Activated CD8-positive, alpha-beta memory T cell treated with anti-CD3 and anti-CD28 coated beads, Interleukin-2, amount 10 ng/mL, durations not matched to agents 7 days and 5 days (primary cell): ENCODE measurements at places on chromosomes 7 and 10. TPM values are rescaled to one million over a fixed set of nuclear protein-coding genes. Genes with fewer than 3 reads are reported as not detected.
A peak's percentile ranks its signal among the peaks of the same experiment; 100 is the strongest.

DNA sequence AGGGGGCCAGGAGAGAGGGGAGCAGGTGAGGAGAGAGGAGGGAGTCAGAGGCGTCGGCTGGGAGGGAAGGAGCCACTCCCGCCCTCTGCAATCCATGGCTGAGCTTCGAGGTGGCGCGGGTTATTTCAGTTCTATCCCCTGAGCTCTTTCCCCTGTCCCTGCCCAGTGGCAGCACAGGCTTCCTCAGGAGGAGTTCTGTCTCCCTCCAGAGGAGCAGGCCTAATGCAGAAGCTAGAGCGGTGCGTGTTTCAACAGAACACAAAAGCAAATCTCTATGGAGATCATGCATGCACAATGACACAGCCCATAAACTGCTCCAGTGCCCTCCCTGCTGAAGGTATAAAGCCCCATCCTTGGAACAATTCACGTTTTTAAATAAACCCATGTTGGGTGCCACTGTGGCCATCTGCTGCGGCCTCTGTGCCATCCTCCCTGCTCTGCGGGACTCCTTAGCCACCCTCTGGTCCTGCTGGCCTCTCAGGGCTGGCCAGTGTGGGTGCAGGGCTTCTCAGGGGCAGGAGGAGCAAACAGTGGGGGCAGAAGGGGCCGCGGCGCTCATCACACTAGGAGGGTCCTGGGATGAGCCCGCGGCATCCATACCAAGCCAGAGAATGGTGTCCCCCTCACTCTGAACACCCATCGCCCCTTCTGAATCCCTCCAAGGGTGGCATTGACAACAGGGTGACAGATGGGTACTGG is 192.6 kb upstream of the LYZL2 start:
- H3K27me3 ChIP-seq: peaks cover 2% of the 10 kb centered on the region
- no peak for DNase-seq
- no peak overlapping the region for H3K4me3 ChIP-seq
- no peaks in the 10 kb centered on the region for H3K4me1 ChIP-seq
- H3K36me3 ChIP-seq: no peaks in the 10 kb centered on the region

- no peak overlapping the region for H3K4me3 ChIP-seq
- peaks cover 8% of the 10 kb centered on the region for H3K4me1 ChIP-seq
- DNase-seq: no peak
- H3K27me3 ChIP-seq: peaks cover 10% of the 10 kb centered on the region
These were observed 79.6 kb downstream of the ANLN start for GRCh38 chr7:36469236-36469635.

DNA sequence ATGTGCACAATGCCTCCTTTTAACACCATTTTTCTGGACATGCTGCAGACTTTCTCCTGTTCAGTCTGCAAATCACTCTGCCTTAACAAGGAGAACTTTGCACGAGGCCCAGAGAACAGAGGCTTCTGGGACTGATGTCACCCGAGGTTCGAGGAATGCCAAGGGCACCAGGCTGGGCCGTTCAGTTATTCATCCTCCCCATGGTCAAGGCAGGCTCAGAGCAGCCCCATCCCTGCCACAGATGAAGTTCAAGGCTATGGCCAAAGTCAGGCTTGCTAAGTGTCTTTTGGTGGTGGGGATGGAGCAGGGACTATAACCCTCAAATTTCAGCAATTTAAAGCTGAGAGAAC is 9.4 kb upstream of the DUSP5 start:
- H3K27ac ChIP-seq: no peak overlapping the region
- H3K27me3 ChIP-seq: no peaks in the 10 kb centered on the region
- peaks cover 25% of the 10 kb centered on the region for H3K4me1 ChIP-seq
- DNase-seq: no peak
- H3K4me3 ChIP-seq: no peak overlapping the region
- H3K36me3 ChIP-seq: peaks cover 3% of the 10 kb centered on the region

- H3K4me3 ChIP-seq: no peak overlapping the region
- DNase-seq: no peak
- H3K4me1 ChIP-seq: peaks cover 13% of the 10 kb centered on the region
- H3K27me3 ChIP-seq: no peaks in the 10 kb centered on the region
These were observed 105.3 kb downstream of the ARHGAP21 start for GRCh38 chr10:24618401-24618800.

The PRLHR gene
- total RNA-seq: not detected

The CUL2 gene
- total RNA-seq: 37.4 TPM

The GRID2IP gene
- total RNA-seq: 0.14 TPM

DNA sequence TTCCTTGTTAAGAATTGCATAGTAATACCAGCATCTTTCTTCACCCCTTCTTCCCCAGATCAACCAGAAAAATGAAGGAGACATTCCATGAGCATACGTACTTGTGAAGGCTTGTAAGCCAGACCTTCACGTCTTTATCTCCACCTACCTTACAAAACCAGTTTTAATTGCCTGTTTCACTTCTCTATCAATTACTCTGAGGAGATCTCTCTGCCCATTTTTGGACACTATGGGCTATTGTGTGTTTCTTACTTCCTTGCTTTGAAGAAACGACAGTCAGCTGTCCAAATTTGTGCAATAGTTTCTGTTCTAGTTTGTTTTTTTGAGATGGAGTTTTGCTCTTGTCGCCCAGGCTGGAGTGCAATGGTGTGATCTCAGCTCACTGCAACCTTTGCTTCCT is 349.7 kb upstream of the MBL2 start:
- H3K4me1 ChIP-seq: no peaks in the 10 kb centered on the region
- no peak overlapping the region for H3K4me3 ChIP-seq
- no peaks in the 10 kb centered on the region for H3K36me3 ChIP-seq
- H3K27me3 ChIP-seq: no peaks in the 10 kb centered on the region
- DNase-seq: no peak
- no peak overlapping the region for H3K27ac ChIP-seq

The RNF32 gene
- total RNA-seq: 2.9 TPM

The NPY gene
- not detected for total RNA-seq

The ZNF277 gene
- 16.4 TPM for total RNA-seq

DNA sequence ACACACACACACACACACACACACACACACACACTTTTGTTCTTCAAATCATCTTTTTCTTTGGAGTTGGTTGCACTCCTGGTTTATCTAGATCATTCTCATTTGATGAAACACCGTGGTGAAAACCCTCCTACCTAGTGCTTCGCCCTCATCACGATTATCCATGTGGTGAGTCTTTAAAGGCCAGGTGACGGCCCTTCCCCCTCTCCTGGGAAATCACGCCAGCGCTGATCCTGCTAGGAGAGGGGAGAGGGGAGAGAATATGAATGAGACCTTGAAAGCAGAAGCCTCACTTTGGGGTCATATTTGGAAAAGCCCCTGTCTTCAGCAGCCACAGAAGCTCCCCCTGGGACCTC is 103.9 kb upstream of the LRRC4 start:
- no peaks in the 10 kb centered on the region for H3K36me3 ChIP-seq
- peaks cover 15% of the 10 kb centered on the region for H3K4me1 ChIP-seq
- no peak overlapping the region for H3K27ac ChIP-seq
- H3K27me3 ChIP-seq: peaks cover 47% of the 10 kb centered on the region
- H3K4me3 ChIP-seq: peak overlapping the region; percentile 14

GRCh38 chr7:16428672-16429071 is 7.3 kb upstream of the CRPPA start:
- no peak overlapping the region for H3K27ac ChIP-seq
- no peak for DNase-seq
- no peaks in the 10 kb centered on the region for H3K27me3 ChIP-seq

The HYAL4 gene
- not detected for total RNA-seq

DNA sequence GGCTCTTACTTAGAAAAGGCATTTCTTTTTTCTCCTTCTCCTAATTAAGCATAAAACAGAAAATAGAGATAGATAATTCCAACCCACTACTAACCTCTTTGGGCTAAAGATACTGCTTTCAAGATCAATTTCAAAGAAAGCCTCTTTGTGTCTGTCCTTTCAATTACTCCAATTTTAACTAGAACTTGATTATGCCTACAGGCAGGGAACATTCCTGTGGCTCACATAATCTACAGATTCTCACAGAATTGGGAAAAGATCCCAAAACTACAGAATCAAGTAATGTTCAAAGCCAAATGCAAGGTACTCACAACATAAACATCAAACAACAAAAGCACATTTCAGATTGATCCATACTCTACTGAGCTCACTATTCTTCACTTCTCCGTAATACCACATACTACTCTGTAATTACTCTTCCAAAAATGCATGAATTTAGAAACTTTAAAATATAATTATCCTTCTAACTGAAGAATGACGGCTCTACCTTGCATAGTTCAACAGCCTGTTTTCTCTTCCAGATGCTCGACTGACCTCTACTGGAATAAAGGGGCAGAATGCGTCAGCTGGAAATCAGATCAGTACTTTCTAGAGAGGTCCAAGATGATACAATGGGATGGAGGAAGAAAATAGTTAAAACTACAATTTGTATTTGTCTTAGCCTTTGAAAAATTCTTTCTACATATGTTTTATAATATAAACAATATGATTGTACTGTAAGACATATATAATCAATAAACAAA is 3.9 kb downstream of the MTERF1 start:
- peaks cover 33% of the 10 kb centered on the region for H3K4me1 ChIP-seq
- H3K36me3 ChIP-seq: peaks cover 43% of the 10 kb centered on the region
- no peak overlapping the region for H3K27ac ChIP-seq
- no peak for DNase-seq

The TFR2 gene
- 11.1 TPM for total RNA-seq

The SYT15B gene
- 0.58 TPM for total RNA-seq
